ENCODE measurements at places on chromosomes 4 and X.

DNA sequence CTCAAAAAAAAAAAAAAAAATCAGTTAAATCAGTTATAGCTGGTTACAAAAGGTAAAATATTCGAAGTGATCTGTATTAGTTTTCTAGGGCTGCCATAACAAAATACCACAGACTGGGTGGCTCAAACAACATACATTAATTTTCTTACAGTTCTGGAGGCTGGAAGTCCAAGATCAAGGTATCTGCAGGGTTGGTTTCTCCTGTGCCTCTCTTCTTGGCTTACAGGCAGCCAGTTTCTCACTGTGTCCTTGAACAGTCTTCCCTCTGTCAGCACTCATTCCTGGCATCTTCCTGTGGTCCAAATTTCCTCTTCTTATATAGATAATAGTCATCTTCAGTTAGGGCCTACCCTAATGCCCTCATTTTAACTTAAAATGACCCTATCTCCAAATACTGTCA lies 239.9 kb downstream of the MGST2 start:
- no peak for DNase-seq

DNA sequence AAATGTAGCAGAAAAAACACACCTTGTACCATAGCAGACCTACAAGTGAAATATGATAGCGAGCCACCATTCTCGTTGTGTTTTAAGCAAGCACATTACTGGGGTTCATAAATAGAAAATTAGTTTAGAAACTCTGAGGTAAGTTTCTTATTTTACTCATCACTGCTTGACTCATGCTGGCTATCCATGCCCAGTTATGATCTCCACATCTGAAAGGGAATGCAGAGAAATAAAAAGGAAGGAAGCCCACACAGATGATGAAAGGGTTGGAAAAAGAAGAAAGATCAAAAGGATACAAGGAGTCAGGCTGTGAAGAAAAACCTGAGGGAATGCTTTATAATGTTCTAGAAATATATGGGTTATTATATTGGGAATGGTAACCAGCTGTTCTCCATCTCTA lies 54.5 kb downstream of the CAMK2D start:
- DNase-seq, result no peak

DNA sequence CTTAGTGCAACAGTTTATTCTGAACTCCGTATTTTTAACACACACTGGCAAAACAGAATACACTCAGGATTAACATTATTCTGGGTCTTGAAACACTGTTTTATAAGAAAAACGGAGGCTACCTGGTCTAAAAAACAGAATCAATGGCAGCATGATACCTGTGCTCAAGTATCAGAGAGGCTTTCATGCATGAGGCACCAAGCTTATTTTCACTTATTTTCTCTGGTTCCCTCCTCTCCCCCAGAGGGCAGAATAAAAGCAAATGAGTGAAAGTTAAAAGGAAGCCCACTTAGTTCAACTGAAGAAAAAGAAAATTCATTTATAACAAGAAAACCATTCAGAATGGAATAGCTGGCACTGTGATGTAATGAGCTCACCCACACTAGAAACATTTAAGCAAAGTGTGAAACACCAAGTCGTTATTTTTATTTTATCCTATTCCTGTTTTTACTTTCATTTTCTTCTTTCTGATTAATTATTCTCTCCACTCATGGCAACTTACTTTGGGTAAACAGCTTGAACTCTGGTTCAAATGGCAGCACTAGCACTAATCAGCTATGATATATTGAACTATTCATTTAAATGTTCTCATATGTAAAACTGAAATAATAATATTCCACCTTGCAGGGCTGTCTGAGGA lies 211.8 kb downstream of the PPP3CA start:
- no peak for DNase-seq

DNA sequence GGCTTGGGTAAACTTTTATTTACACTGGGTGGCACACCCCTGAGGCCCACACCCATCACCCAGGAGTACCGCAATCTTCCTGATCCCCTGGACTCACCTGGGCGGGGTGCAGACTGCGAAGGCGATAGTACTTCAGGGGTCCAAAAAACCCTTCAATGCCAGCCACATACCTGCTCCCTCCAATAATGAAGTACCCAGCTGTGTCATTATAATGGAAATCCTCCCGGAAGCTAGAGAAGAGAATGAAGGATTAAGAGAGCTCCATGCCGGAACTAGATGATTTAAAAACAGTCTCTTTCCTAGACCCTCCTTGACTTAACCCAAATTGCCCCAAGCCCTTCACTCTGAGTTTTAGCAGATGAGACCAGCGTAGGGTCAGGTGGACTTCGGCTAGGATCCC lies 40.9 kb downstream of the SEL1L3 start:
- no peak for DNase-seq

Data from BE2C (cell line).